Neural crest cell (in vitro differentiated cells): ENCODE measurements at places on chromosomes 2 and 18. TPM values are rescaled to one million over a fixed set of nuclear protein-coding genes. Genes with fewer than 3 reads are reported as not detected.

DNA sequence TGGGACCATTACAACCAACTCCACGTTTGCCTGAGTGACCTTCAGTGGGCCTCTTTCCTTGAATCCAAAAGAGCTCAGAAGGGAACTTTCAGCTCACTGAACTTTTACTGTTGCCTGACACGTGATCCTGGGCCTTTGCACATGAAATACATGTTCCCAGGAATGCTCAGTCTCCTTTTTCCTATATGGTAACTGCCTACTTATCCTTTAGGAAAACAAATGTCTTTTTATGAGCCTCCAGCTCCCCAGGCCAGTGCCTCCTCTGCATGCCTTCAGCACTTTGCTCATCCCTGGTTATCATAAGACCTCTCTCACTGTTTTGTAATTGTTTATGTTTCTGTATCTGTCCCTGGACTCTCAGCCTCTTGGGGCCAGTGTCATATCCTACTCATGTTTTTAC is 5.1 kb downstream of the PLA2R1 start:
- DNase-seq, result no peak

The RNF152 gene
- 7.5 and 8.4 TPM in 2 replicates for total RNA-seq

GRCh38 chr2:192153561-192153960 is 41.2 kb downstream of the TMEFF2 start:
- DNase-seq, result no peak

The TRIM43 gene
- not detected in 2 replicates for total RNA-seq

DNA sequence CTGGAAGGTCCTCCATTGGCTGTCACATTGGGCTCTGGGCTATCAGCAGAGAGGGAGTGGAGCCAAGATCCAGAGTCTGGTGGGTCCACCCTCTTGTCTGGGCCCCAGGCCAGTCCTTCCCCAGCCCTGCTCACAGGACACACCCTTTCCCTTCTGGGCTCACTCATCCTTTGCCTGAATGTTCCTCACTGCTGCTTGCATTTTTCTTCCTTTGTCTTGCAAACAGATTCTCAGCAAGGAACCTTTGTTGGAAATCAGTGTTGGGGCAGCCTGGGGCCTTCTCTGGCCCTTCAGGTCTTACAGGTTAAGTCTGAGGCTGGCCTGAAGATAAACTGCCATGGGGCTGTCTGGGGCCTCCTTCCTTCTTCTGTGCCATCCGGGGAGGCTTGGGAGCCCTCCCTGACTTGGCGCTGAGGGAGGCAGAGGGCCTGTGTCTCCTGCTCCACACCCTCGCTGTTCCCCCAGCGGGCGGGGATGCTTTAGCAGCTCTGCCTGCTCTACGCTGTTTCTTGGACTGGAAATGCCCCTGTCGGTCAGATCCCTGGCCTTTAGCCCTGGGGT is 11.5 kb upstream of the CELF4 start:
- no peak for DNase-seq

DNA sequence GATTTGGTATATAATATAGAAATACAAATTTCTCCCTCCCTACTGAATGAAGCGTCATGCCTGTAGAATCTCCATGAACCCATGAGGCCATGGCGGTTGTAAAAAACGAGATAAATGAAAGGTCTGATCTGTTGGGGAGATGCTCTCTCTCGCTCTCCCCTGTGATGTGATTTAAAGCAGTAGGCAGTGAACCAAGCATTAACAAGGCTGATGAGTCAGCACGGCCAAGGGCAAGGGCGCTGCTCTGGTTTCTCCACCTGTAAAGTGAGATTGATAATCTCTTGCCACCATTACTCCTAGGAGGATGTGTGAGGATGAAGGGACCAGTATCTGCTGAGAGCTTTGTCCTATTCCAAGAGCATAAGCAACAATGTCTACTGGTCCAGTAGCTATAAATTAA is 553.3 kb downstream of the CMPK2 start:
- DNase-seq, result no peak

The LMAN2L gene
- 25.7 and 25.8 TPM in 2 replicates for total RNA-seq

The SLC19A3 gene
- 0.54 and 1.1 TPM in 2 replicates for total RNA-seq

DNA sequence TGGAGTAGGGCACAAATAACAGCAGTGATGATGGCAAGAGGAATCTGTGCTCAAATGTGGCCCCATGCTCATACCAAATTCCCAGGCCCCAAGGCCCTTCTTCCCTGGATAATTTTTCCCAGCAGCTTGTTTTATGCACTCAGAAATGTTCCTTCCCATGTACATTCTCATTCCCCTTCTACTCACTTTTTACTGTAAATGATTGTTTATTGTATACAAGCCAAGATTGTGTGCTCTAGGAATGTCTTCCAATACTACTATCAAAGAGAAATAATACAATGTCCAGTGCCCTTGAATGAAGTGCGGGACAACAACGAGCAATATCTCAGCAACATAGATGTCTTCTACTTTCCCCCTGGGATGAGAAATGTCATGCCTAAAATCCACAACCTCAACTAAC is 201.6 kb downstream of the ICOS start:
- no peak for DNase-seq

DNA sequence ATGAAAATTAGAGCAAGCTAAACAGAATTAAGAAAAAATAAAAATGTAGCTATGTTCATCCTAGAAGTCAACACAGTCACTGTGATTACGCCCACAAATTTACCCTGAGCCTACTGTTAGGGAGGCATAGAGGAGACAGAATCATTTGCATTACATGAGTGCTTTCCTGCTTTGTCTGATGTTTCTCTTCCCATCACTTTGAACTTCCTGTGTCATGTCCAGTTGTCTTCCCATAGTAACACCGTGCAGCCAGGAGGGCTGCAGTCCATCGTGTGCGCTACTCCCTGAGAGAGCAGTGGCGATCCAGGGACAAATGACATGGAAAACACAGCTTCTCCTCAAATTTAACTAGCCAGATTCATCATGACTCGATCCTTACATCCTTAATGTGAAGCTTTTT is 149.8 kb upstream of the DAPL1 start:
- DNase-seq, result no peak

The CACNB4 gene
- 6.0 and 6.9 TPM in 2 replicates for total RNA-seq
